Activated CD8-positive, alpha-beta T cell treated with anti-CD3 and anti-CD28 coated beads for 36 hours (primary cell): ENCODE measurements at places on chromosomes 4 and X.

DNA sequence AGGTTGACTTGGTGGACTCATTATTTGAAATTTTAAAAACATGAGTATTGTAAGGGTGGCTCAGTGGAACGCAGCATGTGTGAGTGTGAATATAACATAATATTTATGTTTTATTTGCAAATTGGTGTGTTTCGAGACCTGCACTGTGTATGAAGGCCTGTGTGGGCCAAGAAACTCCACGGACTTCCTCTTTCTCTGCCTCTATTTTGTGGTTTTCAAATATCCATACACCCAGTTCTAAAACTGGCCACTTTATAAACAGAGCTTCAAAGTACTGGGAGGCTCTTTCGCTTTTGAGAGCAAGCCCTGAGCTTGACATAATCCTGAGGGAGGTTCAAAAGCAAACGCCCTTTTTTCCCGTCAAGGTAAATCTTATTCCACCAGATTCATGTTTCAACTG lies 187.7 kb downstream of the GPAT3 start:
- no peak overlapping the region for H3K27ac ChIP-seq
- no peaks in the 10 kb centered on the region for H3K4me1 ChIP-seq
- H3K27me3 ChIP-seq = peaks cover 9% of the 10 kb centered on the region
- no peak for DNase-seq
- H3K4me3 ChIP-seq = no peak overlapping the region

DNA sequence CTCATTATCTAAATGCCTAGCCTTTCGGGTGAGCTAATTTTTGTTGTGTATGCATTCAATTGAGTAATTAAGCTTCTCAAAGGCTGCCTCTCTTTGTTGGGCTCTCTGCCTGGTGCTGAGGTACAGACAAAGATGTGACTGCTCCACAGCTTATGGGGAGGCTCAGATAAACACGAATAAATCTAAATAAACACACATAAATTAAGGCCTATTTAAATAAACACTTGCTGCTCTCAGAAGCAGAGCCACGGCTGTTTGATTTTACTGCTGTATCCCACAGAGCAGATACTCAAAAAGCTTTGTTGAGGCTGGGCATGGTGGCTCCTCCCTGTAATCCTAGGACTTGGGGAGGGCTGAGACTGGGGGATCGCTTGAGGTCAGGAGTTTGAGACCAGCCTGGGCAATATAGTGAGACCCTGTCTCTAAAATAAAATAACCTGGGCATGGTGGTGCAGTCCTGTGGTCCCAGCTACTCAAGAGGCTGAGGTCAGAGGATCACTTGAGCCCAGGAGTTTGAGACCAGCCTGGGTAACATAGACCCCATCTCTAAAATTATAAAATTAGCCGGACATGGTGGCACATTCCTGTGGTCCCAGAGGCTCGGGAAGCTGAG lies 8.4 kb upstream of the CD99 start:
- H3K36me3 ChIP-seq = no peaks in the 10 kb centered on the region
- no peak overlapping the region for H3K4me3 ChIP-seq
- no peak for DNase-seq
- no peaks in the 10 kb centered on the region for H3K27me3 ChIP-seq
- H3K4me1 ChIP-seq = no peaks in the 10 kb centered on the region

- H3K4me3 ChIP-seq = no peak overlapping the region
- H3K27ac ChIP-seq = no peak overlapping the region
- H3K36me3 ChIP-seq = peaks cover 57% of the 10 kb centered on the region
Measured at GRCh38 chr4:25401066-25401465, 24.0 kb downstream of the ANAPC4 start.

DNA sequence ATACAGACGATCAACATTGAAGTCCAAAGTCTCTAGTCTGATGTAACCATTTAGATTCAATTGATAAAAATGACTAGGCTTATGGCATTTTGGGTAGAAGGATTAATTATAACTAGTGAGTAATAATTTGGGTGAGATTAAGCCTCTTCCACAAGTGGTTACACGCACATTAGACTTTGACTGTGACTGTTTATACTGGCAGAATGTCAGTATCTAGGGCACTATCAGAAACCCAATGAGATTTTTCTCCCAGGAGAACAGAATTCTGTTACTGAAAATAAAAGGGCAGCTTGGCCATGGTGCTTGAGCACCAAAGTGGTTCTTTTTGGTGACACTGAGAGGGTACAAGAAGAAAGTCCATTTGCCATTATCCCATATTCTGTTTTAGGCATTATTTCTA lies 3.3 kb downstream of the PLS3 start:
- no peaks in the 10 kb centered on the region for H3K4me1 ChIP-seq
- no peak overlapping the region for H3K4me3 ChIP-seq
- no peaks in the 10 kb centered on the region for H3K36me3 ChIP-seq
- no peak overlapping the region for H3K27ac ChIP-seq

- H3K4me3 ChIP-seq = no peak overlapping the region
- H3K27ac ChIP-seq = no peak overlapping the region
- H3K36me3 ChIP-seq = no peaks in the 10 kb centered on the region
- no peaks in the 10 kb centered on the region for H3K27me3 ChIP-seq
- DNase-seq = no peak
- no peaks in the 10 kb centered on the region for H3K4me1 ChIP-seq
Measured at GRCh38 chr4:174874898-174875297, 43.3 kb upstream of the ADAM29 start.

DNA sequence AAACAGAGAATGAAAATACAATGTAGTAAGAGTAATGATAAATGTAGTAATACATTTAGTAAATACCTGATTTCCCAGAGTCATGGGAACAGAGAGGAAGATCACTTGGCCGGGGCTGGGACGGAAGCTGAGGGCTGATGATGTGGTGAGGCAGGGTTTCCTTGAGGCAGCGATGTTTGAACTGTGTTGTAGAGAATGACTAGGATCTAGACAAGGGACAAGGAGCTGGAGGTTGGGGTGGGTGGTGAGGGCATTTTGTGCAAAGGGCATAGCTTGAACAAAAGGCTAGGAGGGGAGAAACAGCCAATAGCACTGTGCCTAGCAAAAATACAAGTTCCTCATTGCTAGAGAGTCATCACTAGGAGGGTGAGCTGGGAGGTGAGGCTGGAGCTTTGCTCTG lies 64.3 kb upstream of the RAPGEF2 start:
- peaks cover 33% of the 10 kb centered on the region for H3K27me3 ChIP-seq
- no peaks in the 10 kb centered on the region for H3K36me3 ChIP-seq
- no peaks in the 10 kb centered on the region for H3K4me1 ChIP-seq
- H3K4me3 ChIP-seq = no peak overlapping the region
- DNase-seq = no peak
- no peak overlapping the region for H3K27ac ChIP-seq

GRCh38 chr4:19993242-19993641 lies 258.5 kb upstream of the SLIT2 start:
- DNase-seq = no peak
- no peaks in the 10 kb centered on the region for H3K36me3 ChIP-seq
- H3K4me3 ChIP-seq = no peak overlapping the region
- H3K4me1 ChIP-seq = no peaks in the 10 kb centered on the region
- H3K27ac ChIP-seq = no peak overlapping the region
- H3K27me3 ChIP-seq = no peaks in the 10 kb centered on the region

DNA sequence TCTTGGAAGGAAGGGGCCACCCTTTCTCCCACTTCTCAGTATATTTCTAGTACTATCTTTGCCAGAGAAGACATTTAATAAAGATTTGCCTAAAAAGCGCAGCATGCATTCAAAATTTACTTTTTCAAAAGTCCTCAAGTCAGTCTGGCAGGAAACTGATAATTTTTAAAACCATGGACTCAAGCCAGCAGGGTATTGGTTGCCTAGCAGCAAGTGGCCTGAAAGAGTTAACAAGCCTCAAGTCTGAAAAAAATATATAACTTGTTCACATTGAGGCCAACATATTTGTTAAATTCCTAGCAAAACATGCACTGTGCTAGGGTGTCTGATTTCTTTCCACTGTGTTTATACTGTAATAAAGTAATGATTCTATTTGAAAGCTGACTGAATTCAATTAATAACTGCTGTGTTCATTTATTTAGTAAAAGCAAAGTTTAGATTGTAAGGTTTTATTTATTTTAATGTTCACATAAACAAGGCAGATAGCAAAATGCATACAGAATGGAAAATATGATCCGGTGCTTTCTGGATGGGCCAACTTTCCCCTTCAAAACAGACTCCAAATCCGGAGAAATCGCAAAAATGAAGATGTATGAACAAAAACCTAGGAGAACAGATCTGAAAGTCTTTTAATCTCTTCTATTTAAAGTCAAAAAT lies 218.5 kb upstream of the FGF13 start:
- no peaks in the 10 kb centered on the region for H3K36me3 ChIP-seq
- H3K4me1 ChIP-seq = no peaks in the 10 kb centered on the region
- H3K27me3 ChIP-seq = peaks cover 2% of the 10 kb centered on the region
- H3K27ac ChIP-seq = no peak overlapping the region

- no peaks in the 10 kb centered on the region for H3K4me1 ChIP-seq
- DNase-seq = no peak
- no peaks in the 10 kb centered on the region for H3K36me3 ChIP-seq
- H3K4me3 ChIP-seq = no peak overlapping the region
- no peak overlapping the region for H3K27ac ChIP-seq
Measured at GRCh38 chrX:112048707-112049106, 33.9 kb downstream of the TRPC5 start.

DNA sequence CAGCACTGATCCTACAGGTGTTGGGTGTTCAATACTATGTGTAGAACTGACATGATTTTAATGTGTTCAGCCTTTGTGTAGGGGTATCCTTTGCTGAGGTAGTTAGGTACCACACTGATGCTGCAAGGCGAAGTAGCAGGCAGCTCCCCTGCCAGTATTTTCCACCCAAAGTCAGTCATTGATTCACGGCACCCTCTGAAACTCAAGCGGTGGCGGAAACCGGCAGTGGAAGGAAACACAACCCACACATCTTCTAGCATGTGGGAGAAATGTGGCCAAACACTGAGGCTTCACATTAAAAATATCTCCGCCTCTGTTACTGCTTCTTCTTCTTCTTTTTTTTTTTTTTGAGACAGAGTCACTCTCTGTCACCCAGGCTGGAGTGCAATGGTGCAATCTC lies 126.3 kb downstream of the AASDH start:
- no peak overlapping the region for H3K4me3 ChIP-seq
- peaks cover 29% of the 10 kb centered on the region for H3K27me3 ChIP-seq
- peaks cover 3% of the 10 kb centered on the region for H3K36me3 ChIP-seq
- peaks cover 26% of the 10 kb centered on the region for H3K4me1 ChIP-seq
- no peak overlapping the region for H3K27ac ChIP-seq

GRCh38 chrX:40420899-40421729 lies 159.7 kb upstream of the ATP6AP2 start:
- H3K4me3 ChIP-seq = no peak overlapping the region
- no peaks in the 10 kb centered on the region for H3K27me3 ChIP-seq
- peaks cover 3% of the 10 kb centered on the region for H3K4me1 ChIP-seq
- DNase-seq = no peak

DNA sequence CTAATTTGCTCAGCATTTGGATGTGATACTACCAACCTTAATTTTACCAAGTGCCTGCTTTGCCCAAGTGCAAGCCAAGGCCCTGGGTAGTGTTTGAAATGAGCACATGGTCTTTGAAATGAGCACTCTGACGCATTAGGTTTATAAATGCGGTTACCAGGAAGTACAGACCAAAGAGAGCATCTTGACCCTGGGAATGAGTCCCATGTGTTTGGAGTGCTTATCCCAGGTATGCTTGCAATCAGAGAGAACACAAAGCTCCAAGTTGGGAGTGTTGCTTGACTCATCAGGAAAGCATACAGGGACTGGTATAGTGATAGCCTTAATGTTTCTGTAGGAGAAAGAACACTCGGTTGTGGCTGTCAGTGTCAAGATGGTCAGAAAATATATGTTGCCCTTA lies 203.6 kb upstream of the MAMLD1 start:
- H3K27me3 ChIP-seq = no peaks in the 10 kb centered on the region
- no peak for DNase-seq
- H3K36me3 ChIP-seq = no peaks in the 10 kb centered on the region

GRCh38 chr4:101065935-101066485 lies 281.3 kb downstream of the PPP3CA start:
- peaks cover 5% of the 10 kb centered on the region for H3K36me3 ChIP-seq
- DNase-seq = no peak
- no peaks in the 10 kb centered on the region for H3K4me1 ChIP-seq
- no peak overlapping the region for H3K27ac ChIP-seq
- no peak overlapping the region for H3K4me3 ChIP-seq
- no peaks in the 10 kb centered on the region for H3K27me3 ChIP-seq

- DNase-seq = no peak
- H3K27ac ChIP-seq = no peak overlapping the region
- no peaks in the 10 kb centered on the region for H3K36me3 ChIP-seq
- no peaks in the 10 kb centered on the region for H3K4me1 ChIP-seq
- H3K27me3 ChIP-seq = no peaks in the 10 kb centered on the region
- no peak overlapping the region for H3K4me3 ChIP-seq
Measured at GRCh38 chrX:70825366-70825765, 83.1 kb downstream of the TEX11 start.

DNA sequence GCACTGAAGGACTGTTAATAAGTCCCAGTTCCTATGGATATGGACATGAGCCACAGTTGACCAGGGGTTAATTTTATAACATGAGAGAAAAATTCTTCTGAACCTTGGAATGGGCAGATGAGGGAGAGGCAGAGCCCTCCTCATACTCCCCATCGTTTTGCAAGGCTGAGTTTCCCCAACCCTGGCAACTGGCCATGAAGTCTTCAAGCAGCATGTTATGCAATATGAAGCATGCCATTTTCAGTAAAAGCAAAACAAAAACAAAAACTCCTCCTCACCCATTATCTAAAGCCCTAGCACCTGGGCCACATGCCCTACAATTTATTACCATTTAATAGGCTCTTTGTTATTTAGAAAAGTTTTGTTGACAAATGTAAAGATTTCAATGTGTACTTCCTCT lies 64.5 kb downstream of the GPC4 start:
- H3K4me1 ChIP-seq = no peaks in the 10 kb centered on the region
- no peak for DNase-seq
- H3K27ac ChIP-seq = no peak overlapping the region
- no peak overlapping the region for H3K4me3 ChIP-seq

GRCh38 chrX:131067216-131067615 lies 9.1 kb downstream of the ARHGAP36 start:
- no peaks in the 10 kb centered on the region for H3K36me3 ChIP-seq
- DNase-seq = no peak
- H3K4me3 ChIP-seq = no peak overlapping the region

GRCh38 chr4:60216752-60217151 lies 983.4 kb upstream of the ADGRL3 start:
- no peak for DNase-seq
- H3K27ac ChIP-seq = no peak overlapping the region
- no peak overlapping the region for H3K4me3 ChIP-seq
- no peaks in the 10 kb centered on the region for H3K27me3 ChIP-seq
- no peaks in the 10 kb centered on the region for H3K36me3 ChIP-seq
